ENCODE measurements at places on chromosomes 11 and 22.

DNA sequence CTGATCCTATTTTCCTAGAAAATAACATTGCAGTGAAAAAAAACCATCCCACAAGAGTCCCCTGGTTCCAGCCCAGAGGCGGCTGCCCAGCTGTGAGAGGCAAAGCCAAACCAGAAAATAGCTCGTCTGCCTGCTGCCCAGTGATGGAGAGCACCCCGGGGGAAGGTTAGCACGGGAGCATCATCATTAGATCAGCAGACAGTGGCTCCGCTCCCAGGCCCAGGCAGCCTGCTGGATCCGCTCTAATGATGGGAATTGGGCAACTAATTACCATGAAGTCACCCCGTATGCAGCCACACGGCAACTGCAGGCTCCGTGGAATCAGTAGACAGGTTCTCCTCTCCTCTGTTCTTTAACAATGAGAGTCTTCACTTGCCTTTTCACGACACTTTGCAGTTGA, 17.1 kb upstream of the B3GAT1 start:
- no peak for DNase-seq

DNA sequence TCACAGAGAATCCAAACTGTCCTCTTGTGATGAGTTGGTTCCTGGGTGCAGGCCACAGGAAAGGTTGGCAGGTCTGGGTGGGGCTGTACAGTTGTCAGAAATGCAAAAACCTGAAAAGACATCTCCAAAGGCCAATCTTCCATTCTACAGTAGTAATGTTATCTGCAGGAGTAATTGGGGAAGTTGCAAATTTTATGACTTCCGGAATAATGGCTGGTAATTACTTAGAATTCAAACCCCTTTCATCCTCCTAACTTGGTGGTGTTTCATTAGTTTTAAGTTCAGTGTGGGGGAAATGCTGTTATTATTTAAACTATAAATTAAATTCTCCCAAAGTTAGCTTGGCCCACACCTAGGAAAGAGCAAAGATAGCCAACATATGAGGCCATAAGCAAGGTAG, 64.7 kb upstream of the FAT3 start:
- DNase-seq: no peak

- DNase-seq: no peak
Observed at GRCh38 chr11:19405966-19406365, 165.2 kb upstream of the E2F8 start.

- DNase-seq: no peak
Observed at GRCh38 chr11:128948583-128948982, 5.9 kb upstream of the TP53AIP1 start.

- no peak for DNase-seq
Observed at GRCh38 chr11:15551901-15552851, 437.5 kb downstream of the INSC start.

- no peak for DNase-seq
Observed at GRCh38 chr11:72321381-72321996, 77.5 kb upstream of the PHOX2A start.

Measured in AG09319 (cell line).